ENCODE measurements at places on chromosomes 12 and 14. TPM values are rescaled to one million over a fixed set of nuclear protein-coding genes. Genes with fewer than 3 reads are reported as not detected.

Gene PRPH
- polyA plus RNA-seq: 0.27 TPM

Gene PLA2G1B
- not detected for polyA plus RNA-seq

Gene KRT85
- not detected for polyA plus RNA-seq

Gene RNF212B
- polyA plus RNA-seq: not detected

Gene RDH16
- polyA plus RNA-seq: 0.27 TPM

Gene C12orf50
- polyA plus RNA-seq: not detected

Gene SYNE2
- 58.2 TPM for polyA plus RNA-seq

Gene NOVA1
- polyA plus RNA-seq: 1.9 TPM

Gene PXN
- polyA plus RNA-seq: 90.5 TPM

Gene SRGAP1
- 1.3 TPM for polyA plus RNA-seq

Gene ADGRD1
- polyA plus RNA-seq: 25.7 TPM

Gene PDE3A
- 44.5 TPM for polyA plus RNA-seq

Gene PLEKHD1
- 0.04 TPM for polyA plus RNA-seq

Gene SLC38A4
- polyA plus RNA-seq: 0.27 TPM

Gene IFNG-AS1
- not detected for polyA plus RNA-seq

Gene TOGARAM1
- 7.0 TPM for polyA plus RNA-seq

Gene TSPAN19
- polyA plus RNA-seq: 0.11 TPM

Gene A2ML1
- 0.08 TPM for polyA plus RNA-seq

Gene CCDC197
- not detected for polyA plus RNA-seq

Gene RIPK3
- 4.0 TPM for polyA plus RNA-seq

Gene LTB4R
- polyA plus RNA-seq: 2.2 TPM

Gene DPPA3
- polyA plus RNA-seq: not detected

Gene CHGA
- 0.07 TPM for polyA plus RNA-seq

Gene NKX2-8
- polyA plus RNA-seq: not detected

Gene HOXC10
- not detected for polyA plus RNA-seq

Gene SLC35E3
- polyA plus RNA-seq: 2.9 TPM

Gene NXPH4
- 2.3 TPM for polyA plus RNA-seq

Gene KRT73
- not detected for polyA plus RNA-seq

Gene HOTAIR
- polyA plus RNA-seq: not detected

Gene TMEM116
- polyA plus RNA-seq: 19.6 TPM

Gene SYNDIG1L
- polyA plus RNA-seq: 0.06 TPM

Gene BICD1
- 5.7 TPM for polyA plus RNA-seq

Gene BDKRB2
- 0.27 TPM for polyA plus RNA-seq

Gene ZBTB1
- polyA plus RNA-seq: 11.5 TPM

Gene MUCL1
- not detected for polyA plus RNA-seq

Gene TC2N
- 1.2 TPM for polyA plus RNA-seq

Gene STON2
- polyA plus RNA-seq: 1.7 TPM

Gene MAGOHB
- 14.5 TPM for polyA plus RNA-seq

Gene IL22
- polyA plus RNA-seq: not detected

Gene SYT1
- not detected for polyA plus RNA-seq

Gene FGF23
- polyA plus RNA-seq: 0.04 TPM

Gene RTN1
- 0.15 TPM for polyA plus RNA-seq

Gene ARHGDIB
- polyA plus RNA-seq: 65.8 TPM

Gene OR6C2
- not detected for polyA plus RNA-seq

Gene HOXC9
- polyA plus RNA-seq: not detected

Gene WNT1
- not detected for polyA plus RNA-seq

Data from heart left ventricle (tissue), 16 donors.